ENCODE measurements at places on chromosomes 11 and 22. TPM values are rescaled to one million over a fixed set of nuclear protein-coding genes. Genes with fewer than 3 reads are reported as not detected.

DNA sequence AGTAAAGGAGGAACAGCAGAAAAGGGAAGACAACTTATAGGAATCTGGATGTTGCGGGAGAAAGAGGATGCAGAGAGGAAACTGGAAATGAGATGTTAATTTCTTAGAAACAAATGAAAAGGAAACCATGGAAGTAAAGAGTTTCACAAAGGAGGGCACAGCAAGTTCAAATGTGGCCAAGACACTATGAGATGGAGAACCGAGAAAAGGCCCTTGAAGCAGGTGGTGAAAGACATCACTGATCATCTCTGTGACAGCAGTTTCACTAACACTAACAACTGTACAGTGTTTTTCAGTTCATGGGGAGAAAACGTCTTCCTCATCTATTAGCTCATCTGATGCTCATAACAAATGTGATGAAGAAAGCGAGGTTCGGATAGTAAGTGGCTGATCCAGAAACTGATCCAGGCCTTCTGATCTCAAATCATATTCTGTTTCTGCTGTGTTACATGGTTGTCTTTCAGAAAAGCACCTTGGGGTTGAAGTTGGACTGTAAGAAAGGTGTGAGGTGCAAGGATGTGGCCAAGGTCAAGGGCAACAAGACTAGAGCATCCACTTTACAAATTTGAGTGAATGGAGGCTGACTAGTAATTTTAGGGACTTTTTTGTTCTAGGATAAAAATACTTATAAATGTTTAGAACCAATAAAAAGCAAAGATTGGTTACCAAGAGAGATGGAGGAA lies 492.1 kb upstream of the CADM1 start:
- DNase-seq = no peak

- DNase-seq = no peak
These were observed 29.8 kb upstream of the RELT start for GRCh38 chr11:73346186-73346935.

GRCh38 chr11:28962502-28962901 lies 854.3 kb downstream of the METTL15 start:
- DNase-seq = no peak

GRCh38 chr11:6818967-6819366 lies 19.5 kb upstream of the OR6A2 start:
- no peak for DNase-seq

- DNase-seq = no peak
These were observed 122.3 kb upstream of the SNX19 start for GRCh38 chr11:131038597-131038996.

GRCh38 chr22:43969989-43970755 lies 14.9 kb downstream of the SAMM50 start:
- no peak for DNase-seq

DNA sequence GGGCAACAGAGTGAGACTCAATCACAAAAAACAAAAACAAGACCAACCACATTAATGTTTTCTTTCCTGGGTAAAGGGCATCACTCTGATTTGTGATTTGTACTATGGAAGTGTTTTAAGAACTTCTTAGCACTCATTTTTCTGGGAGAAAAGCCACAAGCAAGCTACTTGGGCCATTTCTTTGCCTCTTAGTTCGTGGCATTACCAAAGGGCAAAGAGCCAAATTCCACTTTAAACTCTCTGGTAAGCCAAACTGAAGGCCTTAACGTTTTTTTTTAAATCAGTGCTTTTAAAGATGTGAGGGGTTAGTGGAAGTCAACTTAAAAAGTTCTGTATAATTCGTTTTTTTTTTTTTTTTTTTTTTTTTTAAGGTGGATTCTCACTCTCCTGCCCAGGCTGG lies 36.9 kb downstream of the CAT start:
- no peak for DNase-seq

- DNase-seq = no peak
These were observed 8.7 kb upstream of the DAGLA start for GRCh38 chr11:61671527-61671926.

DNA sequence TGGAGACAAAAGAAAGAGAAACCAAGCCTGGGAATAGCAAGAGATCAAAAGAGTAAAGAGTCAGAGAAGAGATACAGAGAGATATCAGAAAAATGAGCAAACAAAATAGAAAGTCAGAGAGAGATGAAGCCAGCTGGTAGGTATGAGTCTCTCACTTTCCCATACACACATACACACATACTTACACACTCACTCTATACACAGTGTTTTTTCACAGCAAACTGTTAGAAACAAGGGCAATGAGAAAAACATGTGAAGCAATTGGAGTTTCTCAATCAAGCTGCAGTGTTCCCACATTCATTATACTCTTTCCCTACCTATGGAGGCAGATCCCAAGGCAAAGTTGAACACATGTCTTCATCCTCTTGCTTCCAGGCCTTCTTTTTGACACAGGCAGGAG lies 2.6 kb upstream of the NLRP10 start:
- no peak for DNase-seq

GRCh38 chr11:17605651-17606122 lies 58.6 kb downstream of the OTOG start:
- no peak for DNase-seq

DNA sequence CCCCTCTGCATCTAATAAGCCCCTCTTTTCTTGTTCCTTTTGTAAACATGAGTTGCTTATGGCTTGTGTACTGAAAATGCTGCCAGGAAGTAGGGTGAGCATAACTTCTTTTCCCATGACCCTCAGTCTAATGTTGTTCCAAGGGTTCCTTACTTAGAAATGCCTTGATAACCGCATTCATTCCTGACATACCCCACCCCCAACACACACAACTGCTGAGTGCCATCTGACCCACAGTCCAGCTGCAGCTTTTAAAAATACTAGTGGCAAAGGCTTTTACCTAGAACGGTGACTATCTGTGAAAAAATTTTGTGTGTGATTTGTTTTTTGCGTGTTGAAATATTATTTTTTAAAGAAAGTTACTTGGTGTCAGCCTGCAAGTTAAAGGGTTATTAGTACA lies 52.6 kb downstream of the ARHGAP42 start:
- DNase-seq = peak; percentile 10

GRCh38 chr22:49134076-49134475 lies 693.6 kb downstream of the BRD1 start:
- DNase-seq = no peak

DNA sequence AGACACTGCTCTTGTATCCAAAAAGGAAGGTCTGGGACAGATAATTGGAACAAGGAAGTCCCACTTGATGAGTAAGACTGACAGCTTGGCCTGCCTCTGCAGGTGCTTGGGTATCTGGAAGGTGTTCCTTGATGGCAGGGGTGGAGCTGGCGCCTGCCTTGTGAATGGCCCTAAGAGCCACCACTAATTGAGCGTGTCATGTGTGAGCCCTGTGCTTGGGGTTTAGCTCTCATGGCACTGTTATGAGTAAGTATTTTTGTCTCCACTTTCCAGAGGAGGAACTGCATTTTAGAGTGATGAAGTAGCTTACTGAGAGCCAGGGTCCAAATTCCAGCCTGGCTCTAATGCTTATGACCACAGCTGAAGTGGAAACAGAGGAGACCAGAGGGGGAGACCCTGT lies 71.2 kb upstream of the NECTIN1 start:
- no peak for DNase-seq

CLCF1 gene
- total RNA-seq = 2.2 TPM

ZBTB16 gene
- total RNA-seq = 17.3 TPM

GDPD4 gene
- total RNA-seq = not detected

NPTXR gene
- 0.32 TPM for total RNA-seq

All from pulmonary artery endothelial cell (primary cell).